NCI-H524 (cell line): ENCODE measurements at places on chromosomes 4 and X.

DNA sequence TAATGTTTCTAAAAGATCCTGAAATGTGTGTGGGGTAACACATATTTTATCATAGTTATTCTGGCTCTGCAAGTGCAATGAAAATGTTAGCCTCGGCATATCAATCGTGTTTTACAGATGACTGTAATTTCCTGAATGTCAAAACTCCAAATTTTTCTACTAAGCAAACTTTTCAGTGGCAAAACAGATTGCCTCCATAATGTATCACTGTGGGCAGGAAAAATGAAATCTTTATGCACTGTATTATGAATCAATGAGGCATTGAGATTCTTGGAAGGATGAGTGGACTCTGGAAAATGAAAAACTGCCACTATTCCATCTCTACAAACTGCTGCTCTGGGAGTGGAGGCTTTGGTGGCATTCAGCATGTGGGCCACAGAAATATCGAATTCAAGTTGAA is 160.1 kb upstream of the MBNL3 start:
- no peak for DNase-seq

- no peak for DNase-seq
Measured at GRCh38 chr4:89029591-89029990, 27.4 kb downstream of the FAM13A start.

DNA sequence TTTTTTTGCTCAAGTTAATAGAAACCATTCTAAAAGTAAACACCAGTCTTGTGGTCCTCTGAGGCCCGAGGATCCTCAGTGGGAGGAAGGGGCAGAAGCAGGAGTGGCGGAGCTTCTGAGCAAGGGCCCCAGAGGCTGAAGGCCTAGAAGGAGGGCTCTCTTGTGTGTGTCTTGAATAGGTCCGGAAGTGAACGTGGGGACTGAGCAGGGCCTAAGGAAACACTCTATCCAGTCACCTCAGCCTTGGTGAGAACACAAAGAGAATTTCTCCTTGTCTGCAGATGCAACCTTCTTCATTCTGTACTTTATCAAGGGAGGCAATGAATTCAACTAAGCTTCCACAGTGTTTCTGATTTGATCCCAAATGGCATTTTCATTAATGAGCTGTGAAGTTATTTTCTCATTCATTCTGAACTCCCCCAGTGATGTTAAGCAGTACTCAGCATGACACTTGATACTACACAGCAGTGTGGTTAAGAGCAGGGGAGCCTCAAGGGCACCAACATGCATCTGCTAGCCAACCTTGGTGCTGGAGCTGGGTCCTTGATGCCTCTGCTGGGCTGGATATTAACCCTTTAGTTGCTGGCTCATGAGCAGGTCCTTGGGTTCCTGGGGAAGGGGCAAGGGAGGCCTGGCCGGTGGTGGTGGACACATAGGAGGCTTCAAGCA is 64.7 kb downstream of the RBM47 start:
- DNase-seq = peak; percentile 66

DNA sequence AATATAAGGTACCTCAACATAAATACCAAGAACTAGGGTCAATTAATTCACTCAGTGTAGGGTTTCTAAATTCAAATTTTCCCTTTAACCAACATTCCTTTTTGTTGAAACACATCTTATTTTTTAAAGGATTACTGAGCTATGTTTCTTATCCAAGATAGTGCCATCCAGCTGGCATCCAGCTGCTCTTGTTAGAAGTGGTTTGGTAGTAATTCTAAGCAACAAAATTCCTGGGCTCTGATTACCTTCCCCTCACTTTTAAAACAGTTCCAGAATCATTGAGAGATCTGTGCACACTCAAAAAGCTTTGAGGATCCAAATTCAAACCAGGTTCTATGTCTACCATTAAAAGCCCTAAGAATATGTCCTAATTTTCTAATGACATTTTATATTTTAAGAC is 583.7 kb downstream of the TRIML1 start:
- DNase-seq = no peak

- no peak for DNase-seq
Measured at GRCh38 chrX:63740382-63740781, 44.6 kb downstream of the ARHGEF9 start.

DNA sequence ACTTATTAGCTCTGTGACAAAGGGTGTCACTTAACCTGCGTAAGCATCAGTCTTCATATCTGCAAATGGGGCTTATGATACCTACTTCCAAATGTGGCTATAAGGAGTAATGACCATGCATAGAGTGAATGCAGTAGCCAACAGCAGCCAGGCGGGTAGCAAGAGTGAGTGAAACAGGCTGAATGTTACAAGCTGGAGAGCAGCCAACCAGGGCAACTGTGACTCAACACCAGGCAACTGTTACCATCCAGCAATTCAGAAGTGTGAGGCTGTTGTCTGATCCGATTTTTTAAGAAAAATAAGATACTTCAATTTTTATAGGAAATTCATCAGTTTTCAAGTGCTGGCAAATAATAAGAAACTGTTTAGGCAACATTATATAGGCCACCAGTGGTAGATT is 270.2 kb upstream of the TAPT1 start:
- no peak for DNase-seq

GRCh38 chr4:129821963-129822362 is 726.0 kb downstream of the C4orf33 start:
- no peak for DNase-seq

DNA sequence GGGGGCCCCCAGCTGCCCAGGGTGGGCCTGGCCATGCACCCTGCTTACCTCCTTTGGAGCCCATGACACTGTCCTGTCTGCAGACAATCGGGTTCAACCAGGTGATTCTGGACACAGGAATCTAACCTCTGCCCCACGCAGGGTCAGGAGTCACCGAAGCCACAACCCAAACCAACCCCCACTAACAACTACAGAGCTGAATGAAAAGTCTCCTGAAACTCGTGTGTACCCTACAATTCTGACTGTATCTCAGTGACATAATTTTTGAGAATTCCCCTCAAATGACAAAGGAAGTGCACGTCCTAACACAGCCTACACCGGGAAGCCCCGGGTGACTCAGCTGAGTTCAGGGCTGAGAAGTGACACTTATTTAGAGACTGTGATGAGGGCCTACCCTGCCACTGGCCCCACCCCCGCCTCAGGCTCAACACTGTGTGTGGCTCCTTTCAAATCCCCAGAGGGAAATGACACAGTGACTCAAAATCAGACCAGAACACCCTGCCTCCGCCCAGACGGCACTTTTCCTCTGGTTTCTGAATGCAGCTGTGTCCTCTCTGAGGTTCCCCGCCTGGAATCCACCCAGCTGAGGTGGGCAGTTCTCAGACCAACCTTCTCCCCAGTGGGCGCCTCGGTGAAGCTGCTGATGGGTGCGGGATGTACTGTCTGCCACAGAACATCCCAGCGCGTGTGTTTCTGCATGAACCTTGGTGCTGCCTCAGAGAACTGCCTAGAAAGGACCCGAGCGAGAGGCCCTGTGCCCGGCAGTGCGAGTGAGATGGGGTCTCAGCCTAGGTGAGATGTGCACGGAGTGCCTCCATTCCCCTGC is 9.9 kb downstream of the TNIP2 start:
- DNase-seq = no peak

- DNase-seq = no peak
Measured at GRCh38 chr4:41323706-41324105, 67.0 kb downstream of the UCHL1 start.
